ENCODE measurements at places on chromosomes 2 and 18.
A peak's percentile ranks its signal among the peaks of the same experiment; 100 is the strongest.

DNA sequence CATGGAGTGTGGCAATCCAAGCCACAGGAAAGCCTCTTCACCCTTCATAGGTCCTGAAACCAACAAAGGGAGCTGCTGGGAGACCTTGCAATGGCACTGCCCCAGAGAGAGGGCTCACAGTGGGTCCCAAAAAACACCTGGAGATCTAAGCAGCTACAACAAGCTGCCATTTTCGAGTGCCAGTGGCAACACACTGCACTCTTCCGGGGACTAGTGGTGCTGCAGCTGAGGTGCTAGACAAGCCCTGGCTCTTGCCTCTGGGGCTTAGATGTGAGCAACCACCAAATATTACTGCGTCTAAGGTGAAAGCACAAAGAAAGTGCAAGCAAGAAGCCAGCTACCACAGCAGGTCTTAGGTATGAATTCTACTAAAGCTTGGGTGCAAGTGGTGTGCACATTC is 192.9 kb downstream of the NOL4 start:
- DNase-seq, result no peak

DNA sequence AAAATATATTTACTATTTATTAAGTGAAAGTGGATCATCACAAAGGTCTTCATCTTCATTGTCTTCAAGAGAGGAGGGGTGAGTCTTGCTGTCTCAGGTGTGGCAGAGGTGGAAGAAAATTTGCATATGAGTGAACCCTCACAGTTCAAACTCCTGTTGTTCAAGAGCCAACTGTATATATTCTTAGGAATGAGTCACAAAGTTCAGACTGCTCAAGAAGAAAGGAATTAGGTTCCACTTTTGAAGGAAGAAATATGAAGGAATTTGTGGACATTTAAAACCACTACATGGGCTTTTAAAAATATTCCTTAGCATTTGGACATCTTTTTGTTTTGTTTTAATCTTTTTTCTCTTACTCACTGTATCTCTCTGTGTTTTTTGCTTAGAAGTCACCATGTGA is 212.6 kb downstream of the INSIG2 start:
- no peak for DNase-seq

DNA sequence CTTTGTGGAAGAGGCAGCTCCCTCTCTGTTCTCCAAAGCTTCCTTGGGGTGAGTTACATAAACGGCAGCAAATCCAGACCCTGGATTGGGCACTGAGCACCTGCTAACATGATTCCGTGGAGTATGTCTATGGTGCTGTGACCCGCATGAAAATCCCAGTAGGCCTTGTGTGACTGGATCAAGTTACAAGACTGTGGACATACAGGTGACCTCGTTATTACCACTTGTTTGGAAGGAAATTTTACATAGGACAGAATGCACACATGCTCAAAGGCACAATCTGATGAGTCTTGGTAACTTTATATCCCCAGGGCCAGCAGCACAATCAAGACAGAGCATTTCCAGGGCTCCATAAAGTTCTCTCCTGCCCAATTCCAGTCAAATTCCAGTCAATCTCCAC is 120.2 kb upstream of the OTOS start:
- DNase-seq, result no peak

DNA sequence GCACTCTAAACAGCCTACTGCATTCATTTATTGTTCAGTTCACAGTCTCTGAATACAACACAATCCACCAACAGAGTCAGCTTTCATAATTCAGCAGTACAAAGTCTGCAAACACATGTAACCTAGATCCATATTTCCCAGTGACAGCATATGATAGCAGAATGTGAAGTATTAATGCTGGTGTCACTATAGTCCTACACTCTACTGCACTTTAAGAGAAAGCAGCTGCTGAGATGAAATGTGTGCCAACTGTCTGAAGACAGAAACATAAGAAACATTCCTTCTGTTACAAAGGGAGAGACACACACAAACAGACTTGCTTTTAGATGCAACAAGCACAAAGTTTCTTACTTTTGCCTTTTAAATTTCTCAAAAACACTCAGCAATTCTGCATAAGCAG is 441.8 kb downstream of the ZEB2 start:
- no peak for DNase-seq

DNA sequence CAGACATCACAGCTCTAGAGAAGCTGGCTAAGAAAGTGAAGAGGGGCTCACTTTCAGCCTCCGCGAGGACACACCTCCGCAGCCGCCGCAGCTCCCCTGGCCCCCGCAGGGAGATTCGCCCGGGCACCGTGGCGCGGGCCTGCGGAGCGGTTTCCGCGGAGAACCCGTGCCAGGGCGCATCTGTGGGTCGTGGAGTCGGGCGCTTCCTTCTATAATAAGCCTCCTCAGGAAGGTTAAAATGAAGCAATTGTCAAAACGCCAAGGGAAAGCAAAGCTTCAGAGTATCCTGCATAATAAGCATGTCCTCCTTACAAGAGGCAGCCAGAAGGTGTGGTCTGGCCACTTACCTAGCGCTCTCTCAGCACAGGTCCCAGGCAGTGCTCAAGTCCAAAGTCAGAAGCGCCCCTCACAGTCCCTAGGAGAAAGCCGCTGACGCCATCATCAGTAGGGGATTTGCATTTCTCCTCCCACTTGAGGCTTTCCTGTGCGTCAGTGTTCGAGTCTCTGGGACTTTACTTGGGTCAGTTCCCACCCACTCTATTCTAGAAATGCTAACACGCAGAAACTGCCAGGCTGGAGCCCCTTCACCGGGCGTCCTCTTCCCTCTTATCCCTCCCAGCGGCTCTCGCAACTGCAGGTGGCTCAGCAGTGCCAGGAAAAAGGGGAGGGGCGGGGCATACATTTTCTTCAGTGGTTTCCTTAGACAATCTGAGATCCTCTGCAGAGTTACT is at the start of gene STAT4:
STAT4 (minus strand) TSS at position 395 of the 731 bp plus-strand sequence. CDS start 2,791 bp downstream, outside the sequence.
- DNase-seq, result peak; percentile 72

- DNase-seq, result no peak
Measured at GRCh38 chr2:56202381-56203121, 18.8 kb downstream of the CCDC85A start.

- no peak for DNase-seq
Measured at GRCh38 chr2:36356298-36356989, 866 bp downstream of the CRIM1 start.

DNA sequence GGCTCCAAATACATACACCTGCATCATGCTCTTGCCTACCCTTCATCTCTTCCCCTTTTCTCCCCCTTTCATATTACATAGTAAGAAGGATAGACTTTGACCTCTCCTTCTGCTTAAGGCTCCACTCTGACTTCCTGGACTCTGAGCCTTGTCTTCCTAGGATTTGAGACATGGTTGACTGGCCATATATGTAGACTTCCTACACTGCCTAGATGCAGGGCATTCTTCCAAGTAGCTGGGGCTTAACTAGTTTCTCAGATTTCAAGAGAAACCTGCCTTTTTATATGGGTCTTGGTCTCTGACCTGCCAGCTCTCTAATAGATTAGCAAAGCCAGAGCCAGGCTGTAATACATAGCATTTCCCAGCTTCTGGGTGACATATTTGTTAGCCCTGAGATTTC is 35.4 kb upstream of the CYP26B1 start:
- DNase-seq, result no peak

GRCh38 chr2:61423714-61424113 is 47.2 kb downstream of the USP34 start:
- DNase-seq, result no peak

All from activated CD4-positive, alpha-beta T cell treated with anti-CD3 and anti-CD28 coated beads, Interleukin-2, amount 50 U/mL, for 1 hour (primary cell).